Esophagus muscularis mucosa (tissue), 4 donors: ENCODE measurements at places on chromosomes 16 and 17.

- no peak for DNase-seq
These were observed 72.1 kb downstream of the MGAT5B start for GRCh38 chr17:76940295-76940694.

GRCh38 chr17:36481829-36482228 lies 4.7 kb upstream of the ZNHIT3 start:
- DNase-seq, result no peak

DNA sequence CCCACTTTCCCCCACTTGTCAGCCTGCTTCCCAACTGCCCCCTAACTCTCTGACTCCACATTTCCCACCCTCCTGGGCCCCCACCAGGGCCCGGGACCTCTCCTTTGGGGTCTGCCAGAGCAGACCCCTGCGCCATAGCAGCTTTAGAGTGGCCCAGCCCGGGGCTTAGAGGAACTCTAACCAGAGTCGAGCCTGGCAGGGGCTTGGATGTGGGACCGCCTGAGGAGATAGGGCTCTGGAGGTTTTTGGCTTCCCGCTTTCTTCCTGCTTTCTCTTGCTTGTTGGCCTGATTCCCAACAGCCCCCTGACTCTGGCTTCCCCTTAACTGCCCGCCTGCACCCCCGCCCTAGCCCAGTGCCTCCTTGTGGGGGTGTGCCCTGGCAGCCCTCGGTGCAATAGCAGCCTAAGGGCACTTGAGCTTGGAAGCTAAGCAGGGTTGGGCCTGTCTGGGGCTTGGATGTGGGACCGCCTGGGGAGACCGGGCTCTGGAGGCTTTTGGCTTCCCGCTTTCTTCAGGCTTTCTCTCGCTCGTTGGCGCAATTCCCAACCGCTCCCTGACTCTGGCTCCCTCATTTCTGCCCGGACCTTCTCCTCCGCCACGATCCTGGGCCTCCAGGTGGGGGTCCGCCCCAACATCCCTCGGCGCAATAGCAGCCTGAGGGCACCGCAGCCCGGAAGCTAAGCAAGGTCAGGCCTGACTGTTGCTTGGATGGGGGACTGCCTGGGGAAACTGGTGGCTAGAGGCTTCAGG lies 2292.0 kb downstream of the TP53TG3F start:
- peak; percentile 60 for DNase-seq

- DNase-seq, result no peak
These were observed 70.6 kb upstream of the CLEC3A start for GRCh38 chr16:77951788-77952187.

DNA sequence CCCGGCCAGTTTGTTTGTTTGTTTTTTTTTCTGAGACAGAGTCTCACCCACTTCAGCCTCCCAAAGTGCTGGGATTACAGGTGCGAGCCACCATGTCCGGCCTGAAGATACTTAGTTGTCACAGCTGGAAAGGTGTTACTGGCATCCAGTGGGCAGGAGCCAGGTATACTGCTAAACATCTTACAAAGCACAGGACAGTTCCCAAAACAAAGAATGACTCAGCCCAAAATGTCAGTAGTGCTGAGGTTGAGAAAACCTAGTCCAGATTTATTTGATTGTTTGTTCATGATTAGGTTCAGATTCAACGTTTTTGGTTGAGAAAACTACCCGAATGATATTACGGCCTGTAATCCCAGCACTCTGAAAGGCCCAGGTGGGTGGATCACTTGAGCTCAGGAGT lies 18.6 kb upstream of the RABEP1 start:
- no peak for DNase-seq
